Activated CD8-positive, alpha-beta memory T cell treated with anti-CD3 and anti-CD28 coated beads for 1 hour (primary cell): ENCODE measurements at places on chromosomes 5 and 9.

GRCh38 chr9:134707031-134707680, 65.6 kb downstream of the COL5A1 start:
- no peak for DNase-seq

DNA sequence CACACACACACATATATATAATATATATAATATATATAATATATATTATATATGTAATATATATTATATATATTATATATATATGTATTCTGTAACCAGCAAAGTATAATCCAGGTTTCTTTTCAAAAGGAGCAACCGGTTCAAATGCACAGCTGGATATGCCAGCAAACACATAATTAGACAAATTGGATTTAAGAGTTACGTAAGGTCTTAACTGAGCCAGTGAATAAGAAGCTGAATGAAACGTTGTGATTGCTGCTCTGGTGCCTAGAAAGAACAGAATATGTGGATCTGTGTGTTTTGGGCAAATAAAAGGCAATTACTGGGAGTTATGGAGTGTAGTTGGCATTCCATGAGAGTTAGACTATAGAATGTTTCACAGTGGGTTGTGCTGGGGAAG, 178.1 kb downstream of the SLF1 start:
- DNase-seq: no peak

GRCh38 chr9:27489087-27489876, 34.8 kb upstream of the IFNK start:
- no peak for DNase-seq

DNA sequence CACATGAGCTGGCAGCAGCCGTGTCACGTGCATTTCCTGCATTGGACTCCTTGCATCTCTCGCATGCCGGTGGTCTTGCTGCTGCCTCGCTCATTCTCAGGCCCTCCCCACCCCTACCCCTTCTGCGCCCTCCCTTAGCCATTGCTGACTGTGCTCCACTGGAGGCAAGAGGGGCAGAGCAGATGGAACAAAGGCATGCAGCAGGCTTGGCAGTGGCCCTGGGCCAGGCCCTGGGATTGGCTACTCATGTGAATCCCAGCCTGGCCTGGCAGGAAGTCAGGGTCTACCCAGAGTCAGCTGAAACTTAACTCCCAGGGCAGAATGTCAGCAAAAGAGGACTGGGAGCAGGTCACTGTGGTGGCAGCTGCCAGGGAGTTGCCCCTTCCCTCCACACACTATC, 62.3 kb downstream of the TSTD2 start:
- no peak for DNase-seq

DNA sequence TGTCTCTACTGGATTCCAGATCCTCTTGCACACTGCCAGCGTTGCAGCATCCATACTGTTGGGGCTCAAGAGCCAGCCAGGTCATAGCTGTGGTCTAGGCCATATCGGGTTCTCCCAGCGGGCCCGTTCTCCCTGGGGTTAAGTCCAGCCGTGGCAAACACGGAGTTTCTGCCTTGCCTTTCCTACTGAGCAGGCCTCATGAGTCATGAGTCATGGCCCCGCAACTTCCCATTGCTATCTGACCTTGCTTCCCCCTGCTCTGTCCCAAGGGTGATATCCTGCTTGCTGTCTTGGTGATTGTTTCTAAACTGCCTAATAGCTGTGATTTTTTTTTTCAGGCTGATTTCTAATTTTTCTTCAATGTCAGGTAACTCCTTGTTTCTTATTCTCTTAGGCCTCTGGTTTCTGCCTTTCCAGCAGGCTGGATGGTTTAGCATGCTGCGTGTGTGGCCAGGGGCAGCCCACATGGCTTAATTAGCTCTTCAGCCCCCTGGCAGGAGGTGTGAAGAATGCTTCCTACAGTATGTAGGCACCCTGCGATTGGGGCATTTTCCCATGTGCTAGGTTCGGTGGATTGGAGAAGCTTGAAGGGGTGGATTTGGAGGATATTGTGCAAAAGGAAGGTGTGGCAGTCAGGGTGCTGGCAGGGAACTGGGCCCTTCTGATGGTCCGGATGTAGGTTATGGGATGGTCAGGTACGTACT, 18.7 kb downstream of the DAPK1 start:
- no peak for DNase-seq

DNA sequence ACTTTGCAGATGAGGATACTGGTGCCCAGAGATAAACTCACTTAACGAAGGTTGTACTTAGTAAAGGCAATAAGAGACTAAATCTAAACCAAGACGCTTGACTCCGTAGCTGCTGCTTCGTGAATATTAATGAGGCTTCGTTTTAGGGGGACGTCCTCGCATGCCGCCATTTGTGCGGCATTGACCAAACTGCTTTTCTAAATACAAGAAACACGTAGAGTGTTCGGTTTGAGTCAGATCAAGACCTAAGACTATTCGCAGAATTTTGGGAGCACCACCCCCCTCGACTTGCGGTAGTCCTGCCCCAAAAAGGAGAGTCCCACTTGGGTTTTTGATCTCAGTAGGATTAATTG, 1.1 kb downstream of the NPM1 start:
- no peak for DNase-seq

DNA sequence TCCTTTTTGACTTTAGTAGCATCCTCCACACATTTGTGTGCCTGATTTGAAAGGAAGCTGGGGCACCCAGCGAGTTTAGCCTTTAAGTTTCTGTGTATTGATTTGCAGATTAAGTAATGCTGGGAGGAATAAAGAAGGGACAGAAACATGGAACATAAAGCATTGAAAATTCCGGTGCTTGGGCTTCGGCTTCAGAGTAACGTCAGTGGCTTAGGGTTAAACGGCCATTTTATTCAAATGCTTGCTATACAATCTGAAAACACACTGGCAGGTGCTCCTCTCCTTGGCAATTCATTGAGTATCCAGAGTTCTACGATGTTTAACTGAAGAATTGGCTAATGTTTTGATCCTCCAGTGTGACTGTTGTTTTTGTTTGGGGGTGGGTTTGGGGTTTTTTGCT, 58.0 kb upstream of the FSD1L start:
- no peak for DNase-seq

- DNase-seq: no peak
These were observed 130.9 kb upstream of the SLC30A5 start for GRCh38 chr5:68962757-68963484.

DNA sequence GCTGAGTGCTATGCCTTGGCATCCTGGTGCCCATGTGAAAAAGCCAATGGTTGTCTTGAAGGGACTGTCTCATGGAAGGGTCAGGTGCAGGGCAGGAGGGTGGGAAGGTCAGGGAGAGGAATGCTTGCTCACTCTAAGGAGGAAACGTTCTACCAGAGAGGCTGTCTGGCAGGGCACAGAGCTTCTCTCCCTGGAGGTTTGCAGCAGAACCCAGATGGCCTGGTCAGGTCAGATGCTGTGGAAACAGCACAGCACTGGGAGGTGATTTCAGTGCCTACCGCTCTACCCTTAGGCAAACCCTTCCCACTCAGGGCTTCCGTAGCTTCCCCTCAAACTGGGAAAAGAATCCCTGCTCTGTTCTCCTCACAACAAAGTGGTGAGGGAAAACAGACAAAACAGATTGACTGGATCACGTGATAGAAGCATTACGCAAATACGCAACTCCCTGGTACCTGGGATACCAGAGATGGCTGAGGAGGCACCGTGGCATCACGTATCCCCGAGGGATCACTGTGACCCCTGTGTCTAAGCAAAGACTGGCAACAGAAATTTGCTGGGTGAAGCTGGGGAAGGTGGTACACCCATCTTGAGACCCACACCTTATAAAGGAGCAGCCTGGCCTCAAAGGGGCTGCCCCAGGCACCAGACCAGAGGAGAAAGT, 3.9 kb upstream of the MGAT1 start:
- DNase-seq: no peak

- DNase-seq: no peak
These were observed 10.7 kb upstream of the SLC2A8 start for GRCh38 chr9:127386249-127386648.

- no peak for DNase-seq
These were observed 108.6 kb upstream of the MINAR2 start for GRCh38 chr5:129639331-129639730.
